ENCODE measurements at places on chromosomes 3 and 15.
A peak's percentile ranks its signal among the peaks of the same experiment; 100 is the strongest.

GRCh38 chr3:197942956-197943556 is 6.9 kb upstream of the RPL35A start:
- DNase-seq = no peak

- DNase-seq = no peak
Measured at GRCh38 chr3:150762662-150763121, 277 bp downstream of the SIAH2 start.

GRCh38 chr3:64913515-64913914 is 225.7 kb upstream of the ADAMTS9 start:
- DNase-seq = no peak

DNA sequence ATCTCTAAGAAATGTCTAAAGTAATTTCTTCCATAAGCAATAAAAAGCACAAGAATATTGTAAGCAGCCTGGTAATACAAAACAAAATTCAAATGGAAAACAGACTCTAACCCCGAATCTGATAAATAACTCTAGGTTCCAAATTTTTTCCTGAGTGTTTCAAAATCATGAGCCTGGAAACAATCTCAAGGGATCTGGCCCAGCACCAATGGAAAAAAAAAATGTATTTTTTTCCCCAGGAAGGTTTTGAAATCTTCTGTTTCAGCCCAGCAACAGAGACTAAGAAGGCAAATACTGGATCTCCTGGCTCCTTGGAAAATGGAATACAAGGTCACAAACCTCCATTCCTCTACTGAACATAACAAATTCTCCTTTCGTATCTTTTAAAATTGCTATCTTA is 13.0 kb downstream of the TBC1D2B start:
- DNase-seq = no peak

- no peak for DNase-seq
Measured at GRCh38 chr15:60208709-60209108, 189.1 kb downstream of the ANXA2 start.

GRCh38 chr3:28544236-28544635 is 195.6 kb upstream of the AZI2 start:
- DNase-seq = no peak

GRCh38 chr3:134235577-134236076 is 15.0 kb downstream of the RYK start:
- DNase-seq = no peak

DNA sequence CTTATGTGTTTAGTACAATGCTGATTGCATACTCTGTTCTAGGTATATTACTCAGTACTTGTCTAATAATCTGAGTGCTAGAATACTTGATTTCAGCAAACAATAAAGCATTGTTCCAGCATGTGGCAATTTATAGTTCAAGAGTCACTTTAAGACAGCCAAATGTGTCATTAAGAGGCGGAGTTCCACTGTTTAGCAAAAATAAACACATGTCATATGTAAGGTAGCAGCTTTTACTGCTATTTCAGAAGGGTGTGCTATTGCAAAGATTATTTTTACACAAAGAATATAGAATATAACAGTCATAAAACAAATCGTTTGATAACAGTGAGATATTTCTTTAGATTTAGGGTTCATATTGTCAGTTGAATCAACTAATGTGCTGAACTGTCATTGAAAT is 358.7 kb downstream of the TUSC7 start:
- no peak for DNase-seq

DNA sequence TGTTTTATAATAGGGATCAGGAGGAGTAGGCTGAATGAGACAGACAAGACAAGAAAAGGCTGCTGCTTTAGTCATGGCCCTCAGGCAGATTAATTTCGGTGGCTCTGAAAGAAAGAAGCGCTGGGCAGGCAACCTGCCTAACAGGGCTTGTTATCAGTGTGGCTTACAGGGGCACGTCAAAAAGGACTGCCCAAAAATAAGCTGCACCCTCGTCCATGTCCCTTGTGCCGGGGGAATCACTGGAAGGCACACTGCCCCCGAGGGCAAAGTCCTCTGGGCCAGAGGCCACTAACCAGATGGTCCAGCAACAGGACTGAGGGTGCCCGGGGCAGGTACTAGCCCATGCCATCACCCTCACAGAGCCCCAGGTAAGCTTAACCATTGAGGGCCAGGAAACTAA is 188.5 kb downstream of the IGSF11 start:
- DNase-seq = no peak

GRCh38 chr3:158091531-158091930 is 14.7 kb downstream of the SHOX2 start:
- no peak for DNase-seq

DNA sequence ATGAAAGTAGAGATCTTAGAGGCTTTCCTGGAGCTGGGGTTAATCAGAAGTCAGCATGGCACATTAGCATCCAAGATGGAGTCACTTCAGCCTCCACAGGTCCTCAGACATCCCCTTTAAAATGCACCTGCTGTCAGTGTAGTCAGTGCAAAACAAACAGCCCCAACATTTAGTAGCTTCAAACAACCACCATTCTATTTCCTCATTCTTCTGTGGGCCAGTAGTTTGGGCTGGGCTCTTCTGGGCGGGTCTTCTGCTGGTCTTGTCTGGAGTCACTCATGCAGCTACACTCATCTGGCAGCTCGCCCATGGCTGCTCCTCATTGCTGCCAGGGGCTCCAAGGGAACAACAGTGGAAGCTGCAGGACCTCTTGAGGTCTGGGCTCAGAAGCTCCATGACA is 99.9 kb downstream of the TLE3 start:
- no peak for DNase-seq

DNA sequence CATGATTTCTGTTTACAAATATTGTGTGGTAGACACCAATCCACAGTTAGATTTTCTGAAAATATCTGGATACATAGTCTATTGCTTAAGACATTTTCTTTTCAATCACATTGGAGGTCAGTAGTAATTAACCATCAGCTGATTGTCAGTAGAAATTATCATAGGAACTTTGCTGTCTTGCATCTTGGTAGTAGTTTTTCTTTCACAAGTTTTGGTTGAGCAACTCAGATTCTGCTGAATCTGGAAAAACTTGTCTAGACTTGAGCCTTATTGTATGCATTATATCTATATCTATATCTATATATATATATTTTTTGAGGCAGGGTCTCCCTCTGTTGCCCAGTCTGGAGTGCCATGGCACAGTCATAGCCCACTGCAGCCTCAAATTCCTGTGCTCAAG is 4.0 kb downstream of the RAB11A start:
- DNase-seq = no peak

GRCh38 chr3:46481636-46482035 is 16.1 kb upstream of the RTP3 start:
- no peak for DNase-seq

GRCh38 chr3:147945968-147946519 is 536.9 kb downstream of the ZIC1 start:
- no peak for DNase-seq

DNA sequence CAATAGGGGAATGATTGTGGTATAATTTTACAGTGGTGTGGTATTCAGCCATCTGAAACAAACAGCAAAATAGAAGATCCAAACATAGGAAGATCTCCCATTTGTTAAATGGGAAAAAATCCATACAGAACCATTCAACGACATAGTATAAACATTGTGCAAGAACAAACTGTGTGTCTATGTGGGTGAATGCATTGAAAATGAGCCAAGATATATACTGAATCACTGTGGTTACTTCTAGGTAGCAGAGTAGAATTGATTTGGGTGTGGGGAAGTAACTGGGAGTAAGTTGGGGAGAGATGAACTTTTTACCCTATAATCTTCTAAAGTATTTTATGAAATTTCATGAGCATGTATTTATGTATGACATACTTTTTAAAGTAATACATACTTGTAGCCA is 123.1 kb upstream of the UMPS start:
- no peak for DNase-seq

GRCh38 chr3:20041197-20041780 is 1.0 kb downstream of the KAT2B start:
- DNase-seq = peak; percentile 54

Measured in stimulated activated CD8-positive, alpha-beta memory T cell treated with anti-CD3 and anti-CD28 coated beads, Interleukin-12 subunit alpha, Interleukin-12 subunit beta, amount 100 ng/mL, for 4 hours (primary cell).